ENCODE measurements at places on chromosomes 7 and 10. TPM values are rescaled to one million over a fixed set of nuclear protein-coding genes. Genes with fewer than 3 reads are reported as not detected.

DNA sequence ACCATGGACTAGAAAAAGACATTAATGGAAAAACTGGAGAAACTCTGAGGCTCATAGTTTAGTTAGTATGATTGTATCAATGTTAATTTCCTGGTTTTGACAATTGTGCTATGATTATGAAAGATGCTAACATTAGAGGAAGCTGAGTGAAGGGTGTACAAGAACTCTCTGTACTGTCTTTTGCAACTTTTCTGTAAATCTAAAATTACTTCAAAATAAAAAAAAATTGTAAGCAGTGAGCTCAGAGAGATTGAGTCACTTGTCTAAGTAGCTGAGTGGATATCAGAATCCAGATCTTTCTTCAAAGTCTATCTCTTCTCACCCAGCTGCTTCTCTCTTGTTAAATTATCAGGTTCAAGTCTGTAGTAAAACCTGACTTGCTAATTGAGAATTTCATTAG is 181.1 kb downstream of the PLCE1 start:
- DNase-seq: no peak

GRCh38 chr7:141949451-141949850 is 2.7 kb upstream of the CLEC5A start:
- DNase-seq: no peak

- no peak for DNase-seq
These were observed 113.6 kb downstream of the LSMEM1 start for GRCh38 chr7:112594397-112594796.

GRCh38 chr7:38584443-38585210 is 46.5 kb downstream of the AMPH start:
- DNase-seq: no peak

SNX10 gene
- polyA plus RNA-seq: 51.8 TPM

DNA sequence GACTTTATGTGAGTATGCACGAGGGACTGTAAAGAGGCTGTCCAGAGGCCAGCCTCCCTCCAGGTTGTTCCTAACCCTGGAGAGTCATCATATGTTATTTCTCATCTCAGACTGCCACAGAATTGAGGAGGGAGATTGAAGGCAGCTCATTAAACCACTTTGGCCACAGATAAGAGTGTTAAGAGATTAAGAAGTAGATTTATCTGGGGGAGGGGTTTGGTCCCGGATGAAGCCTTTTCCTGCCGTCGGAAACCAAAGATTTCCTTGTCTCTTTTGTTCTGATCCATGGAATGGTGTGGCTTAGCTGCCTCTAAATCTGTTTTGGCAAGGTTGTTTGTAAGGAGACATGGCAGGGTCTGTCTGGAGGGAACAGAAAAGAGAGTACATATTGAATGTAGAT is 338.8 kb downstream of the AUTS2 start:
- no peak for DNase-seq

AKR1C3 gene
- polyA plus RNA-seq: 534 TPM

DOCK1 gene
- polyA plus RNA-seq: not detected

- no peak for DNase-seq
These were observed 285.9 kb upstream of the FZD8 start for GRCh38 chr10:35927990-35928488.

DNA sequence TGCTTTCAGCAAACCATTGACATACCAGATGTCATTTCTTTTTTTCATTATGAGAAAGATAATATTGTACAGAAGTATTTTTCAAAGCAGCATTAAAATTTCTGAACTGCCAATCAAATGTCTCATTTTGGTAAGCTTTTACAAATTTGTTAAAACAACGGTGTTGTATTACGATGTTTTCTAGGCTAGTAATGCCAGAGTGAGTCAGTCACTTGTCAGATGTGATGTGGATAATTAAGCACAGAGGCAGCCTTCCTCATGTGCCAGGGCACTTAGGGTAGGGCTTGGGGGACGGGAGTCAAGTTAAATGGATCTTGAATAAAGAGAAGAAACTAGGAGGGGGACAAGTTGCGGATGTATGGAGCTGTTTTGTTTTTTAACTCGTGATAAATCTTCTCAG is 10.1 kb downstream of the PSTK start:
- DNase-seq: no peak
